ENCODE measurements at places on chromosomes 5 and 9.

- no peak for DNase-seq
Observed at GRCh38 chr9:5743109-5743508, 89.8 kb downstream of the ERMP1 start.

- DNase-seq = no peak
Observed at GRCh38 chr9:86200599-86201162, 58.8 kb downstream of the C9orf153 start.

- no peak for DNase-seq
Observed at GRCh38 chr5:147743678-147744374, 38.7 kb downstream of the JAKMIP2 start.

GRCh38 chr5:35736280-35736679, 118.6 kb downstream of the SPEF2 start:
- no peak for DNase-seq

GRCh38 chr9:72856972-72857623, 95.8 kb downstream of the ALDH1A1 start:
- no peak for DNase-seq

DNA sequence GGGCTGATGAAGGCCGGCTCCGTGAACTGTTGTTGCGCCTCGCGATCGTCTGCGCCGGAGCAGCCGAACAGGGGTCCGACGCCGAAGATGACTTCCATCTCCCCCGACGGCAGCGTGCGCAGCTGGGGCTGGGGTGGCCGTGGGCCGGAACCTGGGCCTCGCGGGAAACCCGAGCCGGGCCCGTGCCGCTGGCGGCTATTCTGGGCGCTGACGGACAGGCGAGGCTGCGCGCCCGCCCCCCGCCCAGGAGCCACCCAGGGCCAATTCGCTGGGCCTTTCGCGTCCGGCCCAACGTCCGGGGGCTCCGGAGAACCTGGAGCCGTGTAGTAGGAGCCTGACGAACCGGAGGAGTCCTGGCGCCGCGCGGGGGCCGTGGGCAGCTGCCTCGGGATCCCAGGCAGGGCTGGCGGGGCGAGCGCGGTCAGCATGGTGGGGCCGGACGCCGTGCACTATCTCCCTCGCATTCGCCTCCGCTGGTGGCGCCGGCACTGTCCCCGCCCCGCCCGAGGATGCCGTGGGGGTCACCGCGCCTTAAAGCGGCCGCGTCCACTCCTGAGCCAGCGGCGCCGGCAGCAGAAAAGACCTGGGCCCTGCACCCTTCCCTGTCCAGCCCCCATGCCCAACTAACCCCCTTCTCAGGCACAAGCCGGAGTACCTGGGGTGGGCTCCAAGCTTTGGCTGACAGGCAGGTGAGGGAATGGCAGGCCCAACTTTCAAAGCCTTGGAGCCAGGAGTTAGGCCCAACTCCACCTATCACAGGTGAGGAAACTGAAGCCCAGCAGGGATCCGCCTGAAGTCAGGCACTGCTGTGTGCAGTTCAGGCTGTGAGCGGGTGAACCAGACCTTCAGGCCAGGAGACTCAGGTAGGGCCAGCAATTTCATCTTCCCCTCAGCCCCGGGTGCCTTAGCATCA, at the start of gene PROB1:
Gene PROB1, minus strand, starts transcription at position 451 of the 913 bp plus-strand sequence. Its CDS starts 23 bp downstream, at position 428.
- DNase-seq = no peak

DNA sequence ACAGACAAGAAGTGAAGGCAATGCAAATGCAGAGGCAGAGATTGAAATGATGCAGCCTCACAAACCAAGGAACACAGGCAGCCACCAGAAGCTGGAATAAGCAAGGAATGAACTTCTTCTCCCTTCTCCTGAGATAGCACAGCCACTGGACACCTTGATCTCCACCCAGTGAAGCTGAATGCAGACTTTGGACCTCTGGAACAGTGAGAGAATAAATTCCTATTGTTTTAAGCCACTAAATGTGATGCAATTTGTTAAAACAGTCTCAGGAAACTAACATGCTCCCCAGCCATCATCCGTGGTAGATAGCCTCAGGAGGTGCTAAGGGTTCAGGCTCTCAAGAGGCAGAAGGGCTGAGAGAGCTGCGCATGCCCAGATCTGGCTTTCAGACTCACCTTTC, 512.2 kb upstream of the ZNF608 start:
- no peak for DNase-seq

GRCh38 chr9:109351032-109351431, 30.2 kb upstream of the EPB41L4B start:
- DNase-seq = no peak

- DNase-seq = no peak
Observed at GRCh38 chr9:114606597-114607207, 4.4 kb upstream of the TMEM268 start.

DNA sequence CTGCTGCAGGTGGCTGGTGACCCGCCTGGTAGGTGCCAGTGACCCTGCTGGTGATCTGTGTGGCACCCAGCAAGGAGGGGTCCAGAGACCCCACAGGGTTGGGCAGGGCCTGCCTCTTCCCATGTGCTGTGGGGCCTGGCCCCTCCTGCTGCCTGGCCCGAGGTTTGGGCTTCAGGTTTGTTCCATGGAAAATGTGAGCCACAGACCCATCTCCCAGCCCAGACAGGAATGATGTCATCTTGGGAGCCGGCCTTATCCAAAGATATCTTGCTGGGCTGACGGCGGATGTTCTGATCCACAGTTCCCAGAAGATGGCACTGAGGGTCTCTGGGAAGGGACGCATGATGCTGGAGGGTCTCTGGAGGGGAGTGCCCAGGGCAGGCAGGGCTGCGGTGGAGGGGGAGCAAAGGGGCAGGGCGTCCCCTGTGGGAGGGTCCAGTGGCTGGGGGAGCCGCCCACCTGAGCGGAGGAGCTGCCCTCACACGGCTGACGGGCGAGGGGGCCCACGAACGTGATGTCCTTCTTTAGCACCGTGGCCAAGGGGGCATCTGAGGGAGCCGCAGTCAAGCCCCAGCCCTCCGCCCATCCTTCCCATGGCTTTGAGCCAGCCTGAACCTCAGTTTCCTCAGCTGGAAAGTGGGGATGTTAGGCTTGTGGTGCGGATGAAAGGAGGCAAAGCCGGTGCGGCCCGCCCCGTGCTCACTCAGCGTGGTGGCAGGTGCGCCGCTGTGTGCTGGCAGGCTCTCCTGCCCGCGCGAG, 68.1 kb downstream of the COL5A1 start:
- no peak for DNase-seq

- no peak for DNase-seq
Observed at GRCh38 chr9:76459694-76460635, 983 bp downstream of the GCNT1 start.

- DNase-seq = no peak
Observed at GRCh38 chr5:123708074-123708806, 196.3 kb downstream of the CSNK1G3 start.

- no peak for DNase-seq
Observed at GRCh38 chr9:129619787-129620668, 873 bp downstream of the C9orf50 start.

DNA sequence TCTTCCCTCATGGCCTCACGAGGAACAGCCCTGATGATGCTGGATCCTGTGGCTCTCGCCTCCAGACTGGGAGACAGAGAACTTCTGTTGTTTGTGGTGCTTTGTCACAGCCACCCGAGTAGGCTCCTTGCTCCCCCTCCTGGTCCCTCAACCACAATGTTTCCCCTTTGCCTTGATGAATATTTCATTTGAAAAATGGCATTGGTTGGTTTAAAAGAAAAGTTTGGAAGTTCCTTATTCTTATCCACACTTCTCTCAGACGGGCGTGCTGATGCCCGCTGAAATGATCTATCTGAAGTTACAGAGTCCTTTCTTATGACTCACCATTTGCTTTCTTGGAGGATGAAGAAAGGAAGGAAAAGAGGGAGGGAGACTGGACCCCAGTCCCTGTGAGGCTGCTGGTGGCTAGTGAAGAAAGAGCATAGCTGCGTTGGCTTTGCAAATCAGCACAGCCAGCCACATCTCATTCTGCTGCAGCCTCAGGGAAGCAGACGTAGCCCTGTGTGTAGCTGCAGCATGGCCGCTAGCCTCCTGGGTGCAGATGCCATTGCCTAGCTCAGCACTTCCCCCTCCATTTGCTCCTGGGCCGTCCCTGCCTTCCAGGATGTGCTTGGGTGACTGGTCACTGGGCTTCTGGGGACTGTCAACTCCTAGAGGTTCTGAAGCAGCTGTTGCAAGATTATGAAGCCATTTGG, 185.9 kb downstream of the ERCC6L2 start:
- DNase-seq = no peak

DNA sequence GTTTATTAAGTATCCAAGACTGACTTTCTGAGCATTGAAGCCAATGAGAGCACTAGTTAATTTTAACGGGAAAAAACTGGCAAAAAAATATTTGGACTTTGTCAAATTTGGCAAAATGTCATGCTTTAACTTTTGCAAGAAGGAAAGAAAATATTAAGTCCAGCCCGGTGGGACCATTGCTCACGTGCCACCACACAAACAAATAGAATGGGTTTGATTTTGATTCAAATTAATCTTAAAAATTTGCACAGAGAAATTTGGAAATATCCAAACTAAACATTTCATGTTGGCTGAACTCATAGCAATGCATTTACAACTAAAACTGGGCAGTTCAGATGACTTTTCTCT, 302.2 kb downstream of the EBF1 start:
- no peak for DNase-seq

GRCh38 chr9:94967482-94967881, 241.0 kb downstream of the AOPEP start:
- no peak for DNase-seq

DNA sequence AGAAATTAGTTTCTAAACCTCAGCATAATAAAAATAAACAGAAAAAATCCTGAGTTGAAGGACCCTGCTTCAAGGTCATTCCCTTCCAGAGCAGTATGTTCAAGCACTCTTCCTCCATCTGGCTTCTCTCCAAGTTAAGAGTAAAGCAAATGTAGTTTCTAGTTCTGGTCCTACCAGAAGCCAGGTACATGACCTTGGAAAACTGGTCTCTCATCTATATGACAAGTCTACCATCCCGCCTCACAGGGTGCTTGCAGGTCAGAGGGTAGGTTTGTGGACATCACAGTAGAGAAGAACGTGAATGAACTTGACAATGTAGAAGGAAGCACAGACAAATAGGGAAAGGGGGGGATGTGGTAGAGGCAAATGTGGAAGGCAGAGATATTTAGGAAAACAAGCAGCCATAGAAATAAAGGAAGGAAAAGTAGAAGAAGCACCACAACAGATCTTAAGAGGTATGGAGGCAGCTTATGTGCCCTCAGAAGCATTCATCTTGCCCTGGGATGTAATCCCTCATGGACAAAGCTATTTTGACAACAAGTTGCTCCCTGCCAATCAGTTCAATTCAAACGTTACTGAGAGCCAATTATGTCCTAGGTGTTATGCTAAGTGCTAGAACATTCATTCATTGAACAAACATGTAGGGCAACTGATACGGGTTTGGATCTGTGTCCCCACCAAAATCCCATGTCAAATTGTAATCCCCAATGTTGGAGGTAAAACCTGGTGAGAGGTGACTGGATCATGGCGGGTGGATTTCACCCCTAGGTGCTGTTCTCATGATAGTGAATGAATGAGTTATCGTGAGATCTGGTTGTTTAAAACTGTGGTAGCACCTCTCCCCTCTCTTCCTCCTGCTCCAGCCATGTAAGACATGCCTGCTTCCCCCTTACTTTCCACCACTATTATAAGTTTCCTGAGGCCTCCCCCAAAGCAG, 23.7 kb upstream of the CTNNAL1 start:
- no peak for DNase-seq

DNA sequence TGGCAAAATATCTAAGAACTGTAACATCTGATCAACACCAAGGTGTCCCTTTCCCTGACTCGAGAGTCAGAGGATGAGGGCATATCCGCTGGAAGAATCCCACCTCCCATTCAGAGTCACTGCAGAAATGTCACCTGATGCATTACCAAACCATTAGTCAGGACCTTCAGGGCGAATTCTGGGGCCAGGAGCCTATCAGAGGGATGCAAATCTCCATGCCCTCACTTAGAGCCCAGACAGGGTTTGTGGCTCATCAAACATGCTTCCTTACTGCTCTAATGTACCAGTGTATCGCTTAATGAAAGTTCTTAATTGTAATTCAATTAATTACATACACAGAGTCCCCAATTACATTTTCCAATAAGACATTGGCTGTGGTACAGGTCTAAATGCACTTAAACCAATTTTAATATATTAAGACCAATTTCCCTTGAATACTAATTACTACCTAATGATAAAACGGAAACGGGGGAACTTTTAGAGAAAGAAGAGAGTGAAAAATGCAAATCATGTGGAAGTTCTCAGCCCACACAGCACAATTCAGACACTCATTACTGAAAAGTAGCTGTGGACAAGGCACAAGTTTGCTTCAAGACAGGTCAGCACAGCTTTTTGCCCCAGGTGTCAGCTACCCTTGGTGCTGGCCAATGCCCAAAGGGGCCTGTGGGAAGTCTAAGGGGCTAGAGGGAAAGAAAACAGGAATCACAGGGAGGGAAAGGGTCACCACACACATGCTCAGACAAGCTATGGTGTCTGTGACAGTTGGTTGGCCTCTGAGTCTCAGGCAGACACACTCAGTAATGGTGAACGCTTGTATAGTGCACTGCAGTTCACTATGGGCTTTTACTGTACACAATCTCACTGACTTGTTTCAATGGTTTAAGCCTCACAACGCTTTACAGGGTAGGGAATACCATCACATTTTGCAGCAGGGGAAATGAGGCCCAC, 211.6 kb downstream of the MAPKAP1 start:
- no peak for DNase-seq

DNA sequence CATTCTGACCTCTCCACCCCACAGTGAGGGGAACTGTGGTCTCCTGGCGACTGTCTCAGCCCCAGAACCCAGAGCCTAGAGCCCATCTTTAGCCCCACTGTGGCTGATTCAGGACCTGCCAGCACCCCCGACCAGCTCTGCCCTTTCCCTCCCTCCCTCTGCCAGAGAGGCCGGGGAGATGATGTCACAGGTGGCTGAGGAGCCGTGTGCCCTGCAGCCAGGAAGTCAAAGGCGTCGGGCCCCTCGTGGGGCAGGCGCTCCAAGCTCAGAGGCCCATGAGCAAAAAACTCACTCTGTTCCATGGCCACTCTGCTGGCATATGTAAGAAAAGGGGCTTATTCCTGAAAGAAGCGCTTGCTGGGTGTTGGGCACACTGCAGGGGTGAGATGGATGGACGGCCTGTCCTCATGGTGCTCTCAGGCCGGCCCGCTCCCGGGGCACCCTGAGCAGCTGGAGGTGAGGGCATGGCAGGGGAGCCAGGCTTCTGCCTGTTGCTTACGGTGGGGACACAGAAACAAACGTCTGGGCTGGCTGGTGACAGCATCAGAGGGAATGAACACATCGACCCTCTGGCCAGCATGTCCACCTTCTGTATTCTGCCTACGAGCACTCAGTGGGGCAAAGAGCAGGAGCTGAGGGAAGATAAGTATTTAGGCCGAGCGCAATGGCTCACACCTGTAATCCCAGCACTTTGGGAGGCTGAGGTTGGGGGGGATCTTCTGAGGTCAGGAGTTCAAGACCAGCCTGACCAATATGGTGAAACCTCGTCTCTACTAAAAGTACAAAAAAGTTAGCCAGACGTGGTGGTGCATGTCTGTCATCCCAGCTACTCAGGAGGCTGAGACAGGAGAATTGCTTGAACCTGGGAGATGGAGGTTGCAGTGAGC, 41.1 kb downstream of the LAMC3 start:
- no peak for DNase-seq

- no peak for DNase-seq
Observed at GRCh38 chr5:16134204-16134603, 45.4 kb downstream of the MARCHF11 start.

GRCh38 chr5:79707535-79707934, 17.9 kb downstream of the CMYA5 start:
- DNase-seq = no peak
